ENCODE measurements at places on chromosomes 13 and 19. TPM values are rescaled to one million over a fixed set of nuclear protein-coding genes. Genes with fewer than 3 reads are reported as not detected.

Gene KLK12
- not detected for total RNA-seq

Gene MYCBP2
- 104 TPM for total RNA-seq

Gene CALR3
- 0.06 TPM for total RNA-seq

Gene CAMSAP3
- total RNA-seq = not detected

Gene USPL1
- total RNA-seq = 10.3 TPM
